ENCODE measurements at places on chromosomes 13 and 19. TPM values are rescaled to one million over a fixed set of nuclear protein-coding genes. Genes with fewer than 3 reads are reported as not detected.

The BST2 gene
- 36.7 TPM for total RNA-seq

The ZNF772 gene
- 15.5 TPM for total RNA-seq

The ZNF471 gene
- 10.9 TPM for total RNA-seq

The LACC1 gene
- 7.2 TPM for total RNA-seq

The CCDC169 gene
- 0.94 TPM for total RNA-seq

The CYP2A6 gene
- total RNA-seq: not detected

The C19orf85 gene
- total RNA-seq: not detected

The MEIOSIN gene
- not detected for total RNA-seq

DNA sequence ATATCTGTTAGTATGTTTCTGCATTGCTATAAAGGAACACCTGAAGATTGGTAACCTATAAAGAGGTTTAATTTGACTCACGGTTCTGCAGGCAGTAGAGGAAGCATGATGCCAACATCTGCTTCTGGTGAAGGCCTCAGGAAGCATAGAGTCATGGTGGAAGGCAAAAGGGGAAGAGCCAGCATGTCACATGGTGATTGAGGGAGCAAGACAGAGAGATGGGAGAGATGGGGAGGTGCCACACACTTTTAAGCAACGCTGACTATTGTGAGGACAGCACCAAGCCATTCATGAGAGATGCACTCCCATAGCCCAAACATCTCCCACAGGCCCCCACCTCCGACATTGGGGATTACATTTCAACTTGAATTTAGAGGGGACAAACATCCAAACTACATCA lies 32.8 kb downstream of the COG6 start:
- ATAC-seq: no peak

- ATAC-seq: no peak
Measured at GRCh38 chr13:106858903-106859532, 291.1 kb upstream of the ARGLU1 start.

DNA sequence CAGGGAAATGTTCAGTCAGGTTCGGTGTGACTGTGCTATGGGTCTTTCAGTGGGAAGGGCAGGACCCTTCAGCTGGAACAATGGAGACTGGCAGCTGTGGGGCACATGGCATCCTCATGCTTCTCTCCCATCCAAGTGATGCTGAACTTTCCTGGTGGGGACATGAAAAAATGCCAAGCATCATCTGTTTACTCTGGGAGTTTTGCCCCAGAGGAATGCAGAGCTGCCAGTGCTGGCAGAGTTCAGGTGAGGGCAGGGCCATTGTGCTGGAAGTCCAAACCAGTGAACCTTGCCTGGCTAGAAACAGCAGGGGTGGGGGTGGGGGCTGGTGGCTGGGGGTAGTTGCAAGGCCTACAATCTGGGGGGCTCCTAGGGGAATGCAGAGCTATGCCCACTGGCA lies 1320.6 kb downstream of the PCDH9 start:
- no peak for ATAC-seq

DNA sequence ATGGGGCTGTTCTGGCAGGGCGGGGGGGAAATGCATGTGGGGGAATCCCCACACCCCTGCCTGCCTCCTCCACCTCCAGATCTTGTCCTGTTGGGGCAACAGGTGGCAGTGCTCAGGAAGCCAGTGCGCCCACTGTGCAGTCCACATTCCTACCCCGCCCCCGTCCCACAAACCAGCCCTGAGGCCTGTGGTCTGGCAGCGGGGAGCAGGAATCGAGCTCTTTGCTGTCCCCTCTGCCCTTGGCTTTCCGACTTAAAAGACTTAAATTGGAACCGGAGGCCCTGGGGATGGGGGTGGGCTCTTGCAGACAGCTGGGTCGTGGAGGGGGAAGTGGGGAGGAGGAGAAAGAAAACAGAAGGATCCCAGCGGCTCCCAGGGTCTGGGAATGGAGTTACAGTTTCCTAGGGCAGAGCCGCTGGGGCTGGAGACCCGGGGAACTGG lies 4.3 kb downstream of the NANOS3 start:
- no peak for ATAC-seq

DNA sequence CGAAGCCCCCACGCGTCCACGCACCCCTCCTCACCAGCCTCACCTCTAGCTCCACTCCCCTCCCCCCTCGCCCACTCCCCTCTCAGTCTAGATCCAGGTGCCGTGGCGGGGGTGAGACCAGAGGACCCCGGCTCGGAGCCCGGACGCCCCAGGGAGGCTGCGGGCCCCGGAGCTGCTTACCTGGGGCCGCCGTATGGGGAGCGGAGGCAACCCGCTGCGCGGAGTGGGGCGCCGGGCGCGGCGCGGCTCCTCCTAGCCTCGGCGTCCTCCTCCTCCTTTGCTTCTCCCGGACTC lies 353 bp downstream of the ENOX1 start:
- ATAC-seq: no peak

GRCh38 chr13:46492946-46493345 lies 60.0 kb upstream of the LRCH1 start:
- no peak for ATAC-seq

DNA sequence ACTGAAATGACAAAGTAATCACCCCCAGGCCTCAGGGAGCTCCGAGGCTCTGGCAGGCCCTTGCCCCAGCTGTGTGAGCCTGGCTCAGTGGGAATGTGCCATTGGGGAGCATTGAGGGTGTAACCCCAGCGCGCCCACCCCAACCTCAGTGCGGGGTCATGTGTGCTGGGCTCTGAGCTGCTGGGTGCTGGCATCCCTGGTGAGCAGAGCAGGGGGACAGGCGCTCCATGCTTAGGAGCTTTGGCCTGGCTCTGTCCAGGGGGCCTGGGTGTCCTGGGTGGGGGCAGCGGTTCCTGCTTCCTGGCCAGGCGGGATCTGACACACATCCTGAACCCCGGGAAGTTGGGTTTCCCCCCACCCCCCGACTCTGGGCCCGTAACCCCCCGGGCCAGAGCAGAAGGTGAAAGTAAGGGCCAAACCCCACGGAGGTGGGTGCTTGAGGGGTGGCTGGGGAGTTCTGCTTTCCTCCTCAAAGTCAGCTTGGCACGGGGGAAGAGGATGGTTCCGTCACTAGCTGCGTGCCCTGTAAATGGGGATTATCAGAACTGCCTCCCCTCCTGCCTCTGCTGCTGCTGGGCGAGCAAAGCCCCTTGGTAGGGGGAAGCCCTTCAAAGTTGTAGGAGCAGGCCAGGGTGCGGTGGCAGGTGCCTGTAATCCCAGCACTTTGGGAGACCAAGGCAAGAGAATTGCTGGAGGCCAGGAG lies 1.7 kb downstream of the LRP3 start:
- ATAC-seq: no peak

GRCh38 chr13:33109271-33109697 lies 93.1 kb downstream of the KL start:
- ATAC-seq: no peak

- no peak for ATAC-seq
Measured at GRCh38 chr13:87234981-87235380, 436.2 kb upstream of the SLITRK5 start.

DNA sequence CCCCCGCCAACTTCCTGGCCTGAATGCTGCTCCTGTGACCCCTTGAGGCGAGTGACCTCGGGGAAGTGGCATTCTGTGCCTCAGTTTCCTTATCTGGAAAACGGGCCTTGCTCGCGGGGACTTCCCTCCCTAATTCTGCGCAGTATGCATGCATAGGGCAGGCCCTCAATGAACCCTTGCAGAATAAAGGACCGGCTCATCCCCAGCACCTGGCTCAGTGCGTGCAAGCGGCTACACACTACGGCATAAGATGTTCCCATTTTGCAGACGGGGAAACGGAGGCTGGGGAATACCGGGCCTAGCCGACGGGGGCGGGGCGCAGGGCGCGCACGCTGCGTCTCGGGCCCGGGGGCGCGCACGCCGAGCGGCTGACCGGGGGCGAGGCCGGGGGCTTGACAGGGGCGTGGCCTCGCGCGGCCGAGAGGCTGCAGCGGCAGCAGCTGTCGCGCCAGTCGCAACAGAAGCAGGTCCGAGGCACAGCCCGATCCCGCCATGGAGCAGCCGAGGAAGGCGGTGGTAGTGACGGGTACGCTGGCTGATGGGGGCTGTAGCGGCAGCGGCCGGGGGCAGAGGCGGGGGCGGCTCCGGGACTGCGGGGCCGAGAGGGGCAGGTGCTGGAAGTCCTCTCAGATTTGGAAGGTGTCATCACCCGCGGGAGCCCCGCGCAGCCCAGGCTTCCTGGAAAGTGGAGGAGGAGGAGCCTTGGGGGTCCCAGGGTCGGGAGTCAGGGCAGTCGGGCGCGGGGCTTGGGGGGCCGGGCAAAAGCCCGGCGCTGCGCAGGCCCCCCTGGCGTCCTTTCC lies at the start of gene PGPEP1:
TSS of gene PGPEP1 (plus strand) at position 409 of the 800 bp plus-strand sequence. CDS start at position 493, 84 bp downstream.
- ATAC-seq: peak; percentile 79

DNA sequence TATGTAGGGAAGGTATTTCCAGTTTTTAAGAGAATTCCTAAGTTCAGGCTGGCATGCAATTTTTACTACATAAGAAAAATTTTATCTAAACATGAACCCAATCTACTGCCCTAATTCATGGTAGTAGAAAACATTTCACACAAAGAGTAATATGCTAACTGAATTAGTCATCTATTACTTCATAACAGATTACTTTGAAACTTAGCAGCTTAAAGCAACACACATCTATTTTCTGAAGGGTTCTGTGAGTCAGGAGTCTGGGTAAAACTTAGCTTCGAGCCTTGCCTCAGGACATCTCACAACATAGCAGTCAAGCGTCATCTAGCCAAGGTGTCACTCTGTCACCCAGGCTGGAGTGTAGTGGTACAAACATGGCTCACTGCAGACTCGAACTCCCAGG lies 537.5 kb downstream of the DCT start:
- ATAC-seq: no peak

DNA sequence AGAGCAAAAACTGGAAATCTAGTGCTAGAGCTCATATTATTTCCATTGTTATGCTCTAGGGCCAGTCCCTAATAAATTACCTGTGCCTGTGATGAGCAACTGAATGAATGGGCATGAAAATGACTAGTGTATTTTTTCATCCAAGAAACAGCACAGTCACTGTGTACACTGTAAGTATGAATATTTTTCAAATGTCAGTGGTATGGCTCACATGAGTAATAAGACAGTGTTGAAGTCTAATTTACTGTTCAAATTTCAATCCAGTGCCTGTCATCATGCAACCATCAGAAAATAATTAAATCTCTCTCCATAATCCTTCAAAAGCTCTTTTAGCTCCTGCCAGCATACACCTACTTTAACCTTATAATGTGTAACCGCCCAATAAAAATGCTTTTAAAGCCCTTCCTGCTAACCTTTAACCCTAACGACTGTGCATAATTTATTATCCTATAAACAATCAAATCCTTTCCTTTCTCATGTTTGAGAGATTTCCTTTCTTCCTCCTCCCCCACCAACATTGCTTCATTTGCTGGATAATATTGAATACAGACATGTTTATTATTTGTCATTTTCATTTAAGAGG lies 378.3 kb downstream of the GPC5 start:
- no peak for ATAC-seq

DNA sequence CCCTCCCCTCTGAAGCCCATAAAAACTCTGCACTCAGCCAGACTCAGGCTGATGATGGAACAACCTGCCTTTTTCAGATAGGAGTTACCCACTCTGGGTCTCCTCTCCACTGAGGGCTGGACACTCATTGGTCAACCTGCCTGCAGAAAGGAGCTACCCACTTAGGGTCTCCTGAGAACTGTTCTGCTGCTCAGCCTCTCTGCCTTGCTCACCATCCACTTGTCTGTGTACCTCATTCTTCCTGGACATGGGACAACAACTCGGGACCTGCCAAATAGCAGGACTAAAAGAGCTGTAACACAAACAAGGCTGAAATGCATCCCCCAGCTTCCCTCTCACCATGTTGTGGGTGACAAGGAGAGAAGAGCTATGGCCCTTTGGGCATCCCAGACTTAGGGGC lies 18.4 kb upstream of the RCBTB2 start:
- ATAC-seq: no peak

GRCh38 chr13:114096031-114096485 lies 36.4 kb downstream of the RASA3 start:
- no peak for ATAC-seq

GRCh38 chr13:49421391-49421790 lies 22.5 kb downstream of the CAB39L start:
- ATAC-seq: no peak

DNA sequence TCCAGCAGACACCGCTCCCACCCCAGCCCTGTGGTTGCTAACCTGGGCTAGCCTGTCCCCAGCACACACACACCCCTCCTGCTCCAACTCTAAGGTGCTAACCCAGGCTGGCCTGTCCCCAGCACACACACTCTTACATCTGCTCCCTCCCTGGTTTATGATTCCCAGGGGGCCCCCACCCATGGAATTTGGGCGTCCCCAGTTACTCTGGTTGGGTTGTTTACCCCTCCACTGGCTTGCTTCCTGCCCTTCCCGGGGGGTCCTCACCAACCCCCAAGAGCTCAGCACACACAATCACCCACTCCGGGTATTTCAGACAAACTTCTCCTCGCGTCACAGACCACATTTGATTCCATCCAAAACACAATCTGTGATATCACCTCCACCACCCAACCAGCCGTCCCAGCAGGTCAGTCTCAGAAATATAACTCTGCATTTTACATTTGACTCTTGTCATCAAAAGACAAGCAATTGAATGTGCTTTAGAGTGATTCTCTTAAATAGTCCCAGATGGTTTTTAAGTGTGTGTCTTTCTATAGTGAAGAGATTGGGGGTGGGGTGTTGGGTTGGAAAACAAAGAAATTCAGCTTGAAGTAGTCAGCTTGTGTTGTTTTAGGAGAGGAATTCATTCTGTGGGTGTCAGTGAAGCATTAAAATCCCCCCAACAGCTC lies 20.1 kb downstream of the COL4A2 start:
- ATAC-seq: no peak

- ATAC-seq: no peak
Measured at GRCh38 chr19:6393983-6394412, 1.0 kb upstream of the GTF2F1 start.

DNA sequence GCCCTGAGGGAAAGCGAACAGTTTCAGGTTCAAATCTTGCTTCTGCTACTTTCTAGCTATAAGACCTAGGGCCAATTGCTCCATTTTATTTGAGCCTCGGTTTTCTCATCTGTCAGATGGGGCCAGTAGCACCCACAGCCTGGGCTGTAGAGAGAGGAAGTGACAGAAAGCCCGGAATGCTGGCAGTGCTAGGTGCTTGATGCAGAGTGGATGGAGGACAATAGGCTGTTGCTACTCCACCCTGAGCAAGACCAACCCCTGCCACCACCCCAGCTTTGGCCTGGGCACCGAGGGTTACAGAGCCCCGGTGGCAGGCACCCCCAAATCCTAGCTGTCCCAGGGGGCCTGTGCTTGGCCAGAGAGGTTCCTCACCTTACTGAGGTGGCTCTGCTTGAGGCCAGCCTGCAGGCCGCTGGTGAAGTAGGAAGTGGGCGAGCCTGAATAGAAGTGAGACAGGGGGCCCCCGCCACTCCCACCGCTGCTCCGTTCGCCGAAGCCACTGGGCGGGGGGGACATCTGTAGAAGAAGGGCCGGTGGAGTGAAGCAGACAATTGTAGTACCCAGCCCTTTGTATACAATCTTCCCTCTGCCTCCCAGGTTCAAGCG lies 2.1 kb upstream of the FDX2 start:
- ATAC-seq: no peak
